ENCODE measurements at places on chromosomes 1 and 21.

GRCh38 chr1:41639332-41639936, 155.0 kb upstream of the EDN2 start:
- peak; percentile 71 for DNase-seq

DNA sequence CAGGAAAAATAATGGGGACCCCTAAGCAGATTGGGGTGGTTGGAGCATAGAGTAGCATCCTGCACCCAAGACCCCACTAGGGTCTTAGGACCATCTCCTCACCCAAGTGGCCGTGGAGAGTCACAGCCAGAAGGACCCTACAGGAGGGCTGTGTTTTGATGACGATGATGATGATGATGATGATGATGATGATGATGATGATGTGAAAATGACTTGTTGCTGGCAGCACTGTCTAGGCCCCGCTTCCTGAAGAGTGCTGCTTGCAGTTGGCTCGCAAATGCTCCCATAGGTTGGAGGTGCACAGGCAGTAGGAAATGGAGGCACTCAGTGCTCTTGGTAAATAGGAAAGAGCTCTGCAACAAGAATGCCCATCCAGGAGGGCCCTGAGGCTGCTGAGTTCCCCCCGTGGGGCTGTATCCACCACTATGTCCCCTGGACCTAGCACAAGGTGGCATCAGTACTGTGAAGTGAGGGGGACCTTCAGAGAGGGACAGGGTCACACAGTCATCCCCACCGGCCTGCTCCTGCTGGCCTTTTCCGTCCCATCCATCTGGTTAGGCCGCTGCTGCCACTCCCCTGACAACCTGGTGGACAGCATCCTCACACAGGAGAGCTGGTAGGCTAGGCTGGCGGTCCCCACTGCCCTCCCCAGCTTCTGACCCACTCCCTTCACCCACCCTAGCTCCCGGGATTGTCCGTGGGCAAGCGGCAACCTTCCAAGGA, 139.6 kb downstream of the FOXD2 start:
- DNase-seq: no peak

DNA sequence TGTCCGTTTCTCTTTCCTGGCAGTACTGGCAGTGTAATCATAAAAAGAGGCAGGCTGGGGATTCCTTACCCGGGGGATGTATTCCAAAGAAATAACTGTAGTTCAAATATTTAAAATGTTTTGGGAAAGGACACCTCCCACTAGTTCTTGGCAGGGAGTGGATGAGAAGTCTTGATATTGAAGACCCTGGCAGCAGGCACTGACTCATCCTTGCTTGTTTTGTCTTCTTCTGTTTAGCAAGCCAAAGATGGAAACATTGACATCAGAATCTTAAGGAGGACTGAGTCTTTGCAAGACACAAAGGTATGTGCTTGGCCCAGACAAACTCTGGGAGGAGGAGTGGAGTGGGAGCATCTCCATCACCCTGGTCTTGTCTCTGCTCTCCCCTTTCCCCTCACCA, 639 bp downstream of the IL20 start:
- no peak for DNase-seq

- no peak for DNase-seq
Observed at GRCh38 chr1:186050360-186050759, 316.2 kb downstream of the HMCN1 start.

GRCh38 chr1:172724765-172725613, 66.1 kb downstream of the FASLG start:
- no peak for DNase-seq

DNA sequence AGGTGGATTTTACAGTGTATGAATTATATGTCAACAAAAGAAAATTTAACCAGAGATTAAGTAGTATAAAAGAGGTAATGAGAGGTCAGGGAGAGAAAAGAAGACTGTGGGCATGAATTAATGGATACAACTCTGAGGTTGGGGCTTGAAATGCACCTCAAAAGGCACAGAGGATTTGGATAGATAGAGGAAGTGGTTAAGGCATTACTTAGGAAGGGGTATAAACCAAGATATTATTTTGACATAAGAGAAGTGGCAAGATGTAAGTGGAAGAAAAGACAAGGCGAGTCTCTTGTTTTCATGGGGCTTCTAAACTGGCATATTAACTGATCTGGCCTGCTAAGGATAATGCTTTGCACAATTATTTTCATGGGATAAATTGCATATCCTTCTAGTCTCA, 34.1 kb downstream of the RAP1A start:
- no peak for DNase-seq

DNA sequence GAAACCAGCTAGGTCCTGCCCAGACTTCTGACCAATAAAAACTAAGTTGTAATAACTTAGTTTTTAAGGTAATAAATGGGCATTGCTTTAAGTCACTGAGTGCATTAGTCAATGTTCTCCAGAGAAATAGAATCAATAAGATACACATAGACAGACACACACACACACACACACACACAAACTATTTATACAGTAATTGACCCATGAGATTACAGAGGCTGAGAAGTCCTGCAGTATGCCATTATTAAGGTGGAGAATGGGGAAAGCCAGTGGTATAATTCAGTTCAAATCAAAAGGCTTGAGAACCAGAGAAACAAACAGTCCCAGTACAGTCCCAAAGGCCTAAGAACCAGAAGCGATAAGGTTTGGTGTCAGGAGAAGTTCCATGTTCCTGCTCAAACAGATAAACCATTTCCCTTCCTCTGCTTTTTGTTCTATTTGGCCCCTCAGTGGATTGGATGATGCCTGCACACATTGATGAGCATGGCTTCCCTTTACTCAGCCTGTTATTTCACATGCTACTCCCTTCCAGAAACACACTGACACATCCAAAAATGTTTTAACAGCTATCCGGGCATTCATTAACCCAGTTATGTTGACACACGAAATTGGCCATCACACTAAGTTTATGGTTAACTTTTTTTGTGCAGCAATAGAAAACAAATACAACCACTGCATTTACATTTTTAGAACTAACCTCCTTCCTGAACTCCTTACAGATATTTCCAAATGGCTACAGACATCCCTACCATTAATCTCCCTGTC, 828.2 kb upstream of the NCAM2 start:
- no peak for DNase-seq

- DNase-seq: no peak
Observed at GRCh38 chr1:199981584-199981983, 45.9 kb upstream of the NR5A2 start.

GRCh38 chr1:169107603-169108208, 1.2 kb downstream of the ATP1B1 start:
- no peak for DNase-seq

DNA sequence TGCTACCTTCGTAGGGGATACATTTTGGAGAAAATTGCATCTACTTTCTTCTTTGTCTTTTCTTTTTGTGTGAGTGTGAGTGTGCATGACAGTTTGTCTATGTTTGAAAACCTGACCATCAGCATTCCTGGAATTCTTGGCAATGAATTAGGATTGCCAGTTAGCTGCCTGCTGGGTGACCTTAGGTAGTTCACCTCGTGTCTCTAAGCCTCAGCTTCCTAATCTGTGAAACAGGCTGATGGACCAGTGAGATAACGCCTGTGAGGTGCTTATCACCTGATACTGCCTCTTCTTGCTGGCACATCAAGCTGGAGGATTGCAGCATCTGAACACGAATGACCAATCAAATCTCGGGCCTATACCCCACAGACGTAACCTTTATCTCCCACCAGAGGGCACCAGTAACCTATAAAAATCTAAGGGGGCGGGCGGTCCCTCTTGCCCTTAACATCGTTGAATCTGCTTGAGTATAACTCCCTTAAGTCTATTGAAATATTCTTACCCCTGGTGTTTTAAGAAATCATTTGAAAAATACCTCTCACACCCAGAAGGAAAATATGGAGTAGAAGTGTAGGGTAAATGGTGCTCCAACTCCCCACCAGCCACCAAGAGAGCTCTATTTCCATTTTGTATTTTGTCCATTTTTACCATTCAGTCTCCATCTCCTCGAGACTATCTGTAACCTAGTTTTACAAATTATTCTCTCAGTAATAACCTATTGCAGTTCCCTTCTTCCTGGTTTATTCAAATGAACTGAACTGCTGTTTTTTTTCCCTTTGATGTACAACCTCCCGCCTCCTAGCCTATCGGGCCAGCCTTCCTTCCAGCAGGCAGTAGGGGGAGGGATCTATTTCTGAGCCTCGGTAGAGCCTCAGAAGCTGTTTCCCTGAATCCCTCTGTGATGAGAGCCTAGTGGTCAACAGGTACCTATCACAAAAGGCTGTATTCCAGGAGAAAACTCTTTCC, 49.7 kb downstream of the MDM4 start:
- DNase-seq: peak; percentile 21

- DNase-seq: no peak
Observed at GRCh38 chr1:208179263-208179816, 64.8 kb downstream of the PLXNA2 start.

- no peak for DNase-seq
Observed at GRCh38 chr1:53258216-53258615, 19.9 kb upstream of the MAGOH start.

GRCh38 chr1:37017720-37018119, 16.6 kb downstream of the GRIK3 start:
- no peak for DNase-seq

DNA sequence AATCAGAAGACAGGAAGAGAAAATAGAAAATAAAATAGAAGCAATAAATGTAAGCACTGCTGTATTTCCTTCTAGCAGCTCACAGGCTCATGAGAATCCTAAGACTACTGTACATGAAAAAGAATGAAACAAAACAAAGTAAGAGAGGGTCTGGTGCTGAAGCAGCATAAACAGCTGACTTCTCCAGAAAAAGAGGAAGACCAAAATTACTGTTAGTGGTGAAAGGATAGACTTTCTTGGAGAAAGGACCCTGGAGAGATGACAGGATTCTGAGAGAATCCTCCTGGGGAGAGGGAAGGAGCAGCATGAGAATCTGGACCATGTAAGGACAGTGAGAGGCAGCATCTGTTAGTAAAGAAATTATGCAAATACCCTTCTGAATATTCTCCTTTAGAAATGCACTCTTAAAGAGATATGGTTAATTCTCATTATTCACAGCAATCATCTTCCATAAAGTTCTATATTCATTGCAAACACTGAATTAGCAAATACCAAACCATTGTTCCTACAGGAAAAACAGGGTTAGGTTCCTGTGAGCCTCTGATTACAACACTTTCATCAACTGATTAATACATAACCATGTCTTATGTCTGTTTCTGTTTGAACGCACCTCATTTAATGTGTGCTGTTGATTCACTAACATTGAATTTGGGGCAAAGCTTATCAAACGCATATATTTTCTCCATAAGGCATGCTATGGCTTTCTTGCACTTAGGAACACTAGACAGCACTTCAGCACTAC, 17.0 kb downstream of the SLC25A24 start:
- DNase-seq: no peak

- DNase-seq: no peak
Observed at GRCh38 chr1:99279525-99279924, 15.2 kb downstream of the PLPPR4 start.

- no peak for DNase-seq
Observed at GRCh38 chr1:209318181-209319056, 265.1 kb upstream of the CAMK1G start.

DNA sequence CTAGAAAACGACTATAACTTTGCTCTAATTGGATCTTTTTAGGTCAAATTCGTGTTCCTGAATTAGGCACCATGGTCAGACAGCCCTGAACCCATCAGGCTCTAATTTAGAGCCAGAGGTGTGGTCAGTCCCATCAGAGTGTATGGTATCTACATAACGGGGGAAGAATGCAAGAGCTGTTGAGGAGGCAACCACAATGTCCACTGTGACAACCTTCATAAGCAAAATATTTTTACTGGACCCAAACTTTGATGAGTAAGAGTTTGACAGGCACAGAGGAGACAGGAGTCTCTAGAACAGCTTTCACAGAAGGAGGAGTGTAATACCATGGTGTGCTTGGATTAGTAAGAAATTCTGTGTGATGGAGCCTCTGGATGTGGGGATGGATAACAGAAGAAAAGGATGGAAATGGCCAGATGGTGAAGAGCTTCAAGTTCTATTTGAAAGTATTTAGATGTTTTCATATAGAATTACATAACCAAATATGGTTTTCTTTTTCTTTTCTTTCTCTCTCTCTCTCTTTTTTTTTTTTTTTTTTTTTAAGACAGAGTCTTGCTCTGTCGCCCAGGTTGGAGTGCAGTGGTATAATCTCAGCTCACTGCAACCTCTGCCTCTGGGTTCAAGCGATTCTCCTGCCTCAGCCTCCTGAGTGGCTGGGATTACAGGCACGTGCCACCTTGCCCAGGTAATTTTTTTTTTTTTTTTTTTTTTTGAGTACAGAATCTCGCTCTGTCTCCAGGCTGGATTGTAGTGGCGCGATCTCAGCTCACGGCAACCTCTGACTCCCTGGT, 24.9 kb downstream of the UBE2U start:
- no peak for DNase-seq

DNA sequence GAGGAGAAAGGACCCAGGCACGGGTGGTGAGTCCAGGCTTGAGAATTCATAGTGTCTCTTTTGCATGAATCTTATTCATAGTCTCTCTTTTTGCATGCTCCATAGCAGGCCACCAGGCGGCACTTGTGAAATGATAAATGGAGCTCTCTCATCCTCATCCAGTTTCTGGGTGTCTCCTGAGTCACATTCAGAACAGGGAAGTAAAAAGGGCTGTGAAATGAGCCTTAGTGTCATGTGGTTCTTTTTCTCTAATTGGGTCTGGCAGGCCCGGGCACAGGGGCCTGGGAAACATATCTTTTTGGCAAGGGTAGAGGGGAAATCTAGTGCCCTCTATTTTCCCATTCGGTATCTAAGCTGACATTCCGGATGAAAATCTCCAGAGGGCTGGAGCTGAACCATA, 19.1 kb upstream of the NCF2 start:
- DNase-seq: no peak

GRCh38 chr1:225962440-225962975, 21.5 kb upstream of the LEFTY2 start:
- DNase-seq: peak; percentile 56

GRCh38 chr1:47663286-47663685, 225.4 kb downstream of the FOXD2 start:
- DNase-seq: no peak

- DNase-seq: no peak
Observed at GRCh38 chr1:247548769-247549182, at the start of gene GCSAML. Gene GCSAML, plus strand, starts transcription at chr1:247549134. Its CDS starts 58 bp downstream, at chr1:247549192.

DNA sequence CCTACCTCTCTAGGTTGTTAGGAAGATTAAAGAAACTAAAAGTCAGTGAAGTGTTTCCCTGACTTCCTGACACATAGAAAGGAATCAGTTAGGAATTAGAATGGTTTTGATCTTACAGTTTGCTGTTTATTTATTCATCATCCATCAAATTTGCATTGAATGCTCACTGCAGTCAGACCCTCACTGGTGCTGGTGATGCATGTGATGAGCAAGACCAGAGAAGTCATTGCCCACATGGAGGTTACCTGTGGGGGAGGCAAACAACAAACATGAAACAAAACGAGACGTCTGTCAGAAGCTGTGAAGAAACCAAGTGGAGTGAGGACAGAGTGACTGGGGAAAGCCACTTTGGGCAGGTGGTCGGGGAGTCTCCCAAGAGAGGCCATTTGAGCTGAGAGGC, 6.4 kb downstream of the CTPS1 start:
- no peak for DNase-seq

- peak; percentile 49 for DNase-seq
Observed at GRCh38 chr1:42380586-42381279, at the start of gene RIMKLA. Gene RIMKLA, plus strand, starts transcription at chr1:42380792. Its CDS starts 143 bp downstream, at chr1:42380935.

DNA sequence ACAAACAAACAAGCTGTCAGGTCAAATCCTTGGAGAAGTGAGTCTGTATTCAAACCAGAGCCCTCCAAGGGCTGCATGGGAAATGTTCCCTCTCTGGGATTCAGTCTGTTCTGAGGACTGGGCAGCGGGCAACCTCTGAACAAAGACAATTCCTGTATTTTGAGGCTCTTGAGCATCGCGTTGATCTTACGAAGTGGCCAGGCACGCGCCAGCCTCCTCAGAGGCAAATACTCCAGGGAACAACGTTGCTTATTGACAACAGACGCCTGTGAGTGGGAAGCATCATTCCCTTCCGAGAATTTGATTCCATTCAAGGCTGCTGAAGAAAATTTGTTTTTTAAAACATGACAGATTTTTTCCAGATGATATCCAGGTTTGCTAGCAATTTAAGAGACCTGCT, 20.0 kb upstream of the TACSTD2 start:
- DNase-seq: no peak

All from stimulated activated CD8-positive, alpha-beta memory T cell treated with anti-CD3 and anti-CD28 coated beads, Interleukin-15, amount 100 ng/mL, for 48 hours (primary cell).